CD8-positive, alpha-beta memory T cell (primary cell): ENCODE measurements at places on chromosomes 3 and 15. TPM values are rescaled to one million over a fixed set of nuclear protein-coding genes. Genes with fewer than 3 reads are reported as not detected.
A peak's percentile ranks its signal among the peaks of the same experiment; 100 is the strongest.

DNA sequence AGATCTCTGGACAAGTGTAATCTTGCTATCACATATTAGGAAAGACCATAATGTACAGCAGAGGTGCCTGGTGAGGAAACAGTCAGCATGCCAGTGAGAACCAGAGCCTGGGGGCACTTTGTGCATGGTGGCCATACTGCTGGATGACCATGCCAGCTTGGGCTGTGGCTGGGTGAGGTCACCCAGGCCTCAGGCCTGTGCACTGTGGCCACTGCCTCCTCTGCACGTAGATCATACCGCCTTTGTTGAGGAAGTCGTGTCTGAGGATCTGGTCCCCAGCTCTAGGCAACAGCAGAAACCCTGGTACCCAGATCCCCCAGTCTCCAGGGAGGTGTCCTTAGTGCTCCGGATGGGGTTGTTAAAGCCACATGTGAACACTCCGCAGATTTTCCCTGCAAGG, 38.9 kb downstream of the ZNF710 start:
- no peak for DNase-seq

DNA sequence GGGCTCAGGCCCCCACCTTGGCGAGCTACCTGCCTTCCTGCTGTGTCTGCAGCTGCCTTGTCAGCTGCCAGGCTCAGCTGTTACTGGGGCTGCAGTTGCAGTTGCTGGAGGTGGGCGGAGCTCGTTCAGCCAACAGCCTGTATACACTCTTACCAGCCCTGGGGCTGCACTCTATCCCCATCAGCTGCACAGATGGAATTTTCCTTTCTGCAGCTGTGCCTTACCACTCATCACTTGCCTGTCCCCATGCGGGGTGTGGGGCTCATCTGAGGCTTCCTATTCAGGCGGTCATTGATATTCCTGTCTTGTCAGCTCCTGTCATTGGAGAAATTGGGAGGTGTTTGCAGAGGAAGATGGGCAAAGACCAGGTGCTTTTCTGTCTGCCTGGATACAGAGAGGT, 9.1 kb upstream of the SYN2 start:
- DNase-seq: no peak

DNA sequence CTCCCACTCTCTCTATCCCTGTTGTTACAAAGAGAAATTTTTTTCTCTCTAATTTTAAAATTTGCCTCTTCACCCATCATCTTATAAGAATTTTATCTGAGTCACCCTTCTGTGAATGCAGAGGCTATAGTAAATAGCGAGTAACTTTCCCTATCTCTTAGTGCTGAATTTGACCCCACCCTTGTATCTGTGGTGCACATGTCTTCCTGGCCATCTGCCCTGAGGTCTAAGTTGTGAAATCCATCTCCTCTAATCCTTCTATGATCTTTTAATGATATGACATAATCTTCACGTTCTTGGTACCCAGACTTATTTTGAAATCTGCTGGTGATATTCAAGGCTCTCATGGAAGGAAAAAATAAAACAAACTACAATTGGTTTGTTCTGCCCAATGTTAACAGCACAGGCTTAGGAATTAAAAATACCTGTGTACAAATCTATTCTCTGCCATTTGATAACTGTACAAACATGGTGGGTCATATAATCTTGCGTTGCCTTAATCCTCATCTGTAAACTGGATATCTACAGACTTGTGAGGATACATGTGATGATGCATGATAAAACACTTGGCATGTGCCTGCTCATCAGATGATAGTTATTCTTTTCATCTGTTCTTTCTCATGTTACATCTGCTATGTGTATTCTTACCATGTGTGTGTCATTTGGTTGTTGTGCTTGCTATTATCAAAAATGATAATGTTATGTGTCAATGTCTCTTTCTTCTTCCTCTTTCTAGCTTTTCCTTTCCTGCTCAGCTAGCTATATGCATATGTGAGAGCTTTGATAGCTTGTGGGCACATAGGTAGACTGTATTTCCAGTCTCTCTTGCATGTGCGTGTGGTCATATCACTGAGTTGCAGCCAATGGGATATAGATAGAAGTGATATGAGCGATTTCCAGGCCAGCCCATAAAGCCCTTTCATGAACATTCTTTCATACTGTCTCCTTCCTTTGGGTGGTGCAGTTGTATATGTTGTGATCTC, 13.7 kb upstream of the CCR3 start:
- peak; percentile 11 for DNase-seq

DNA sequence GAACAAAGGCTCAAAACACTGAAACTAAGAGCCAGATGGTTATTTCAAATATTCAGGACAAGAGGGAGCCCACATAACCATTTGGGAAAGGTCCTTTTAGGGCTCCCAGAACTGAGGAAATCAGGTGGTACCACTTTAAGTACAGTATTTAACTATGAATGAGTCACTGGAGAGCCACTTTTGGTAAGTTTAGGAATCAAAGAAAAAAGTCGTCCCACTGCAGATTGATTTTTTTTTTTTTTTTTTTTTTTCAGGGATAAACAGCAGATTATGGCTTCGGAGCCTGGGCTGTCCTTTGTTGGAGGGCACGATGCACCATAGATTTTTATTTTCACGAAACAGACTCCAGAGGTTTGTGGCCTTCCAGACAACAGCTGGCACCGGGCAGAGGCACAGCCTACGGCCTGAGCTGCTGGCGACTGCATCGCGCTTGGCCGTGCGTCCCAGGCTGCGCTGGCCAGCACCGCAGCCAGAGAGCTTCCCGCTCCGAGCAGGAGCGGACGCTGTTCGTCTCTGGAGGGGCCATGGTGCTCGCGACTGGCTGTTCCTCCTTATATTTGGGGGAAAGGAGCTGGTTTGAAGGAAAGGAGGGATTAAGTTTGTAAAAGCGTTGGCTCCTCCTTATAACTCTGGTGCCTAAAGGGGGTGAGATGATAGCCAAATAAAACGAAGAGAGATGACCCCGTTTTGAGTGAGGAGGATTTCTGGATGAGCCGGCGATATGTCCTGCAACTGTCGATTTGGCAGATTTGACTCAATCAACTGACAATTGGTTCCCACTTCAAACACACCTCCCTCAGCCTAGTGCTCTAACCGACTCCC, 152.9 kb upstream of the GOLIM4 start:
- no peak for DNase-seq

DNA sequence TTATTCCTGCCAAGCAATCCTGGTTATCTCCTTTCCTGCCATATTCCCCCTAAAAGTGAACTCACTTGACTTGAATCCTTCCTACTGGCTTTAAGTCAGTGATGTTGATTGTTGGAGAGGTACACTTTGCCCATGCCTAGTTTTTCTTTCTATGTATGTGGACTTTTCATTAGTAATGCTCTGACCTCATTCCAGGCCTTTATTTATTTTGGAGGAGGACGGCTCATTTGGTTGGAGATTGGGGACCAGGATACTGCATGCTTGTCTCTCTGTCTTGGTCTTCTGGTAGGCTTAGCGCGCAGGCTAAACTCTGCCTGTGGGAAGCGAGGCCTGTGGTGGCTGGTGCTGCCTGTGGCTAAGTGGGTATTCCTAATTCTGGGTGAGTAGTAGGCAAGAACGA, 29.1 kb upstream of the MTMR10 start:
- DNase-seq: no peak

DNA sequence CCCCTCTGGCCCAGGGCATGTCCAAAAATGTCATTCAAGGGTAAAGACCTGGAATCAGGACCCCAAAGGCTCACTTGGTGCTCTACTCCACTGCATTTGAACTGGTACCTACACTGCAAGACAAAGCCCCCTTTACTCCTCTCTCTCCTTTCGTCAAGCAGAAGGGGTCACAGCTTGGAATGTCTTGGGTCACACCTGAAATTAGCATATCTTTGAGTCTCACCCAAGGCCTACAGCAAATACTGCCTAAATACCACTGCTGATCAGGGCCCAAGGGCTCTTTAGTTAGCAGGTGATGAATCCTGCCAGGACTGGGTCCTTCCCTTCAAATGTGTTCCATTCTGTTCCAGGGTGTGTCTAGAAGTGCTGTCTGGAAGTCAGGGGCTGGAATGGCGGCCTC, 320.6 kb downstream of the SV2B start:
- DNase-seq: no peak

GRCh38 chr15:63392361-63393009, 10.8 kb upstream of the CA12 start:
- DNase-seq: no peak

- no peak for DNase-seq
Observed at GRCh38 chr3:171526869-171527268, 66.7 kb upstream of the TNIK start.

GRCh38 chr15:90780916-90781315, 63.8 kb downstream of the BLM start:
- no peak for DNase-seq

DNA sequence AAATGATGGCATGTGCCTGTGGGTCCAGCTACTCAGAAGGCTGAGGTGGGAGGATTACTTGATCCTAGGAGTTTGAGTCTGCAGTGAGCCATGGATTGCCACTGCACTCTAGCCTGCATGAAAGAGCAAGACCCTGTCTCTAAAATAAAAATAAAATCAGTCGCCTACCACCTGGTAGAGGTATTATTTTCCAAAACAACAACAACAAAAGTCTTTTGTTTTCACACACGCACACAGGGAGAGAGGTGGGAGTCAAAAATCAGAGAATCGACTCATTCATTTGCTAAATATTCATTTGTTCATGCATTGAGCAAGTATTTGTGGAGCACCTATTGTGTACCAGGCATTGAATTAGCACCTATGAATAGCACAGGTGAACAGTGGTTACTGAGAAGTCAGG, 218.1 kb downstream of the LRTM1 start:
- DNase-seq: no peak

- no peak for DNase-seq
Observed at GRCh38 chr3:139687431-139687830, 9.7 kb upstream of the NMNAT3 start.

GRCh38 chr3:188432802-188433520, 279.0 kb downstream of the LPP start:
- no peak for DNase-seq

- no peak for DNase-seq
Observed at GRCh38 chr15:32834156-32834555, 116.4 kb downstream of the GREM1 start.

GRCh38 chr15:84904419-84904818, 20.0 kb downstream of the SLC28A1 start:
- no peak for DNase-seq

DNA sequence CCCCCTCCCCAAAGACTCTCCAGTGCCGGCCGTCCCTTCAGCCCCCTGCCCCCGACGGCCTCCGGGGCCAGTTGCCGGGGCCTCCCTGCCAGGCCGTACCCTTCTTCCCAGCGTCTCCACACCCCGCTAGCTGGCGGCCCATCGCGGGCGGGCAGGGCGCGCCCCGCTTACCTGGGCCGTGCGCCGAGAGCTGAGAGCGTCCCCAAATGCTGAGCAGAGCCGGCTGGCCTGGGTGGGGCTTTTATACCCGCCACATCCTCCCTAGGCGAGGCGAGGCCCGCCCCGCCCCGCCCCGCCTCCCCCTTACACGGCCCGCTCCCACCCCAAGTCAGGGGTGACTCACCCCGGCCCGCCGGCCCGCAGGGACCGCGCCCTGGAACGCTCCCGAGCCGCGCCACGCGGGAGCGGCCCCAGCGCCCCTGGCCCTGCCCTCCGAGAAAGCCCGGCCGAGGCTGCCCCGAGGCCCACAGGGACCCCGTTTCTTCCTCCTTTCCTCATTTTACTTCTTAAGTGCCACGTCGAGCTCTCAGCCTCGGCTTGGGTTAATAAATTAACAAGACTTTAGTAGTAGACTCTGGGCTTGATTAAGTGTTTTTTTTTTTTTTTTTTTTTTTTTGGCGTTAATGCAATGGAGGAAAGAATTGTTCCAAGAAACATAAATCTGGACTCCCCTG, at the start of gene ANXA2:
TSS of gene ANXA2 (minus strand) at position 215 of the 674 bp plus-strand sequence. CDS start 11,911 bp downstream, outside the sequence.
- DNase-seq: peak; percentile 83

GRCh38 chr15:32802286-32802936, 84.6 kb downstream of the GREM1 start:
- no peak for DNase-seq

DNA sequence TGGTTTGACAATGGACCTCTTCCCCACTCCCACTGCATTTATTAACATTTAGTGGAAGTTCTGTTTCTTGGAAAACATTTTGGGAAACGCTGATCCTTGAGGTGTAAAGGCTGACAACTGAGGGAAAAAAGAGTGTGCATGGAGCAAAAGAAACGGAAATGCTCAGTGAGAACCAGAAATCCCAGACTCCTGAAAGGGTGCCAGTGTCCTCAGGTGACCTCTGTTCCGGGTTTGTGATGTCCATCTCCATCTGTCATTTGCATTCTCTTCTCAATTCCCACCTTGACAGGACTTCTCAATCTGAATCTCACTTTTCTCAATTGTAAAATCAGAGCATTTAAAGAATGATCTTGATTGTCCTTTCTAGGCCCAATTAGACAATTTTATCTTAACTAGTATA, 71.1 kb upstream of the FAM3D start:
- no peak for DNase-seq

GRCh38 chr3:48016301-48016973, at the start of gene MAP4:
Gene MAP4 (minus strand): TSS chr3:48016416. CDS start chr3:47998860, 17,556 bp downstream.
- DNase-seq: no peak

- DNase-seq: no peak
Observed at GRCh38 chr15:78927077-78927790, 17.6 kb downstream of the CTSH start.

DNA sequence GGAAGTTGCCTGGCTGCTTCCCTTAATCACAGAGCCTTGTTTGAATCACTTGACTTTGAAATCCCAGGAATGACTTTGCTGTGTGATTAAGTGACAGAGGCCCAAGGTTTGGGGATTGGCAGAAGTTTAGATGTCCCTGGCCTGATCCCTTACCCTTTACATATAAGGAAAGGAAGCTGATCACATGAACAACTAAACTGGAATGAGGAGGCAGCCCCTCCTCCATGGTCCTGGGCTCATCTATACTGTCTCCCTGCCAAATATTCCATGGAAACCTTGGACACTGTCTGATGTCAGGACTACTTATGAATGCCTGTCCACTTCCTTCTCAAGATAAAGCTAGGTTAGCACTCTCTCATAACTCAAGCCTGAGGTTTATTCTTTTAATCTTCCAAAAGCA, 181.3 kb upstream of the CTDSPL start:
- DNase-seq: no peak

DNA sequence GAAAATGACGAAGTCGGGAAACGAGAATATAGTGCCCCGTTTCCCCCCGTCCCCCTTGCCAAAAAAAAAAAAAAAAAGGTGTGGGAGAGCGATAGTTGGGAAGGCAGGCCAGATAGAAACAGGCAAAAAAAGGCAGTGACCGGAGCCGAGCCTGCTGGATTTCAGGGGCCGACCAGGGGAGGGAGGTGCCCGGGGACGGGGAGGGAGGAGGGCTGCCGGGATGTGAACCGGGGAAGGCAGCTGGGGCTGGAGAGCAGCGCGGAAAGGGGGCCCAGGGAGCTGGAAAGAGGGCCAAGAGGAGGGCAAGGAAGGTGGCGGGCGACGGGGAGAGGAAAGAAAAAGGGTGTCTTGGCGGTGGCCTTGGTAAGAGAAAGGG, 837 bp downstream of the LRRN1 start:
- no peak for DNase-seq

The HYKK gene
- total RNA-seq: 0.94 TPM

The PLAAT1 gene
- not detected for total RNA-seq

The AVEN gene
- total RNA-seq: 23.0 TPM

The TMEM108 gene
- not detected for total RNA-seq

The SLC9C1 gene
- total RNA-seq: not detected

The ARGFX gene
- not detected for total RNA-seq

The FBXO40 gene
- not detected for total RNA-seq

The TPRG1 gene
- 28.6 TPM for total RNA-seq

The TTLL13 gene
- total RNA-seq: 0.80 TPM

The MESP2 gene
- total RNA-seq: not detected
